CD4-positive, alpha-beta T cell treated with Interleukin-12 subunit alpha and Interleukin-12 subunit beta, for 1 hour (primary cell): ENCODE measurements at places on chromosomes 7 and 10.

GRCh38 chr7:136061433-136061832 lies 84.3 kb upstream of the MTPN start:
- no peak for DNase-seq

GRCh38 chr10:62008946-62009345 lies 107.4 kb downstream of the ARID5B start:
- DNase-seq = no peak

DNA sequence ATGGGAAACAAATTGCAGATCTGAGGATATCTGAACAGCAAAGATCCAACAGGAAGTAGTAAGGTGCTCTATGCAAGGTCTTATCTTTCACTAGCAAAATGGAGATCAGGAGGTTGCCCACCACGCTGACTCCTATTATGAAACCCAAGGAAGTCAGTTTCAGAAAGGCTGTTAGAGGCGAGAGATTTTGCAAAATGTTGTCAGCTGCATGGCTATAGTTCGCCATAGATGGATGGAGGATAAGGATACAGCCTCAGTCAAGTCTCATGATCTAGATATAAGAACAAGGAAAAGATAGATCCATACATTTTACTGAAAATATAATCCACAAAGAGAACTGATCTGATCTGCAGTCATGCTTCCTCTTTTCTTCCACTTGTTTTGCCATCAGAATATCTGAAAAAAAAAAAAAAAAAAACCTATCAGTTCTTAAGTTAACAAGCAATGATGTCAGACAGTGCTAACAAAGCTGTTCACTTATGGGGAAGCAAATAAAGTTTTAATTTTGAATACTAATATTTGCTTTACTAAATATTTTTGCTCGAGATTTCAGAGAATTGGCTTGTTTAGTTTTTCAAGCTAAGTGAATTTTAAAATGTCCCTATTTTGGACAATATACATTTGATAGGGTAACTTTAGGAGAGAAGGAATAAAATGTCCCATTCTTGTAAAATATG lies 2.0 kb downstream of the GPR85 start:
- no peak for DNase-seq

GRCh38 chr7:139716156-139716942 lies 61.4 kb downstream of the HIPK2 start:
- no peak for DNase-seq

DNA sequence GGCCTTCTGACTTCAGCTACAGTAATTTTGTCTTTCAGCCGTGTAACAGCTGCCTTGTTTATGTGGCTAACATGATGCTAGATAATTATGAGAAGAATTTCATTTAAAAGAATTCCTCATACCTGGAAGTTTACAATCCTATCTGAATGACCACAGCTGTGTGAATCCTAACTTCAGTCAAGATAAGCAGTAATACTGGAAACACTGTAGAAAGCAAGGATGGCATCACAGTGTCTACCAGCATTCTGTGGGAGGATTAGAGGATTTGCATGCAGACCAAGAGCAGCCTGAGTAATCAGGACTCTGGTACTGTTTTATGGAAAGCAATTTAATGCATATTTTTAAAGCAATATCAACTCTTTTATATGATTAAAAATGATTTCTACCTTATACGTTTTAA lies 282.4 kb downstream of the EXOC4 start:
- DNase-seq = no peak

DNA sequence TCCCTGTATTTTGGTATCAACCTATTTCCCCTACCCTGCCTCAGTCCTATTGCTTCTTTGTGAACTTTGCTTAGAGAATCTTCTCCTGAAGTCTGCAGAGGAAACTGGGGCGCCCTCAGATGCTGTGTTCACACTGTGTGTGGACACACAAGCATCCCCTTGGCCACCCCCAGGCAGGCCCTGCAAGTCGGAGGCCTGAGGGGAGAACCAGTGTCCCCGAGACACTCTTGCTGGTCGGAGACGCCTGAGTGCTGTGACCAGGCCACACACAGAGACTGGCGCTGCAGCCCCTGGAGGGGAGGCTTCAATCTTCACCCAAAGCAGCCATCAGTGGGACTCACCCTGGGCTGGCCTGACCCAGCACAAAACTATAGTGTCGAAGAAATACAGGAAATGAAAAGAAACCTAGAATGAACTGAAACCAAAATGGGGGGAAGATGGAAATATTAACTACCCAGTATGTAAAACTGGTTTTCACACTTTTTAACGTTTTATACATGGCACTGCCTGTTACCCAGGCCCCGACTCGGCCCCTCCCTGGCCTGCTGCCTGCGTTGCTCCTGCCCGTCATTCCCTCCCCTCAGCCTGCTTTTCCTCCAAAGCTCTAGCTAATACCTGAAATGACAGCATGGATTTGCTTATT lies 48.4 kb upstream of the FAM20C start:
- DNase-seq = no peak

DNA sequence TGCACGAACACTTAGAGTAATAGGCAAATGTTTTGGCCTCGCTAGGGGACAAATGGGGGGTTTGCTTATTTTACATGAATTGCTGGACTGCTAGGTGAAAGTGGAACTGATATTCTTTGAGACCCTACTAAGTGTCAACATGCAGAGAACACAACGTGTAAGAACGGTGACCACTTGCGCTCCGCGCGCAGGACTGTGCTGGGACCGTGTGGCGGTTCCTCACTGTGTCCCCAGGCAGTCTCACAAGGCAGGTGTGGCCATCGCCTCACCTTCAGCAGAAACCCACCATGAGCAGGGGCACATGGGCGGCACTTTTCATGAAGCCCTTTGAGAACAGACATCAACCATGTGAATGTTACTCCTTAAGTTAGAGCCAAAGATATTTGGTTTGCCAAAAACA lies 27.2 kb downstream of the PTPRN2 start:
- DNase-seq = no peak

DNA sequence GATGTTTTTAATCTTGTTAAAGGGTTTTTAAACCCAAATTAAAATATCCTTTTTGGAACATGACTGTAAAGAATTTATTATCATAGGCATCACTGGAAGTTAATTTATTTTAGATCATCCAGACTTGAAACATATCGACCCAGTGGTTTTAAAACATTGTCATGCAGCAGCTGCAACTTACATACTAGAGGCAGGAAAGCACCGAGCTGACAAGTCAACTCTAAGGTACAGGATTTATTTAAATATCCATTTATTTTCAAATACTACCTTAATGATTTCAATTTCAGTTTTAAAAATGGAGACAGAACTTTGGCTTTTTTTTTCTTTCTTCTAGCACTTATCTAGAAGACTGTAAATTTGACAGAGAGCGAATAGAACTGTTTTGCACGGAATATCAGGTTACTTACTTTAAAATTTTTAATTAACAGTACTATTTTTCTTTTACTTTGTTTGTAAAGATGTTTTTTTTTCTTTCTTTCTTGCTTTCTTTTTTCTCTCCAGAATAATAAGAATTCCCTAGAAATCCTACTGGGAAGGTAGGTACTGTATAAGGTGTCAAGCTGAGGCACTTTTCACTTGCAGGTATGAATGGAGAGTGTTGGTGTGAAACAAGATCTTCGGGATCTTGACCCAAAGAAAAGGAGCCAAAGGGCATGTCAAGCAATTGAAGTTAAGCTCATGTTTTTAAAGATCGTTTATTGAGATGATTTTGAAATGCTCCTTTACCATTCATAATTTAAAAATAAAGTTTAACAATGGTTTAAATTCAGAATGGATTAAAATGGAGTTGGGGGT lies 1.8 kb downstream of the COMMD3 start:
- no peak for DNase-seq

GRCh38 chr10:110827410-110827809 lies 44.3 kb upstream of the PDCD4 start:
- no peak for DNase-seq

DNA sequence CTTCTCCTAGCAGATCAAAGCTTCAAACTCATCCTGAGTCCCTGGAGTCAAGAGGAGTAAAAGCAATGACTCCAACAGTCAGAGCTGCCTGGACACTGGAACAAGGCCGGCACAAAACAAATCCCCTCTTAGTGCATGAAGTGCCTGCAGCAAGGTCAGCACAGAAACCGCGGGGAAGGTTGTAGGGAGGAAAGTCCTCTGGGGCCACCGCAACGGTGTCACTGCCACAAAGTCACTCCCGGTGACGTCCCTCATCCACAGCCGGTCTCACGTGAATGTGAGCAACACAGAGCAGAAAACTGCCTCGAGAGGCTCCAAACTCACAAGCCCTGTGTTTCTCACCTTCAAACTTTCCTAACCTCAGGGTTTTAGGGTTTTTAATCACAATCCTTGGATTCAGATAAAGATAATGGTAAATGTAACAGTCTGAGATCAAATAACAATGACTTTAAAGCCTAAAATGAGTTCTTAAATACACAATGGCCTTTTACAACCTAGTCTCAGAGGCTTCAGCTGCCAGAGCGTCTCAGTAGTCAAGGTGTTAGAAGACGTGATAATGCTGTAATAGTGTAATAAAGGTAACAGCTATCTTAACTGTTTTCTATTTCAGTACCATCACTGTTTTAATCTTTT lies 274.3 kb downstream of the ZMYND11 start:
- DNase-seq = no peak
